Stimulated activated CD4-positive, alpha-beta T cell treated with anti-CD3 and anti-CD28 coated beads, Interleukin-1b, Interleukin-23, amount 100 ng/mL, for 1 hour (primary cell): ENCODE measurements at places on chromosomes 7 and 10.

- no peak for DNase-seq
These were observed 223.2 kb upstream of the LRRN3 start for GRCh38 chr7:110867771-110868170.

- DNase-seq, result no peak
These were observed 48.8 kb downstream of the DNAJC1 start for GRCh38 chr10:21954690-21955089.

DNA sequence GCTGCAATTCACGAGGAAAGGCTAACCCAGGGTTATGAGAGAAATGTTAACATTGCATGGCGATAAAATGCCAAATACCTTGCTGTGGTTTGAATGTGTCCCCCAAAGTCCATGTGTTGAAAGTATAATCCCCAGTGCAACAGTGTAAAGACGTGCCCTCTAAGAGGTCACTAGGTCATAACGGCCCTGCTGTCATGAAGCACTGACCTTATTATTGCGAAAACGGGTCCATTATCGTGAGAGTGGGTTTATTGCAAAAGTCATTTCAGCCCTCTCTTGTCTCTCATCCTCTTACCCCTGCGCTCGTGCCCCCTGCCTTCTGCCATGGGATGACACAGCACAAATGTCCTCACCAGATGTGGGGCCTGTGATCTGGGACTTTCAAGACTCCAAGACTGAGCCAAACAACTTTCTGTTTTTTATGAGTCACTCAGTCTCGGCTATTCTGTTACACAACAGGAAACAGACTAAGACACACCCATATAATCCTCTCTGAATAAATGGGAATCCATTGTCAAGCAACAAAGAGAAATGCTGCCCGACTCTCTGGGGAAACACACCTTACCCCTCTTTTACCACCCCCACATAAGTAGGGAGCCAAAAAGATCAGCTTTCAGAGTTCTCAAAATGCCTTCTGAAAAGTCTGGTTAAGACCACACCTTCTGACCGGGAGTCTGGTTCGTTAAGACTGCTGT lies 73.1 kb upstream of the UCN3 start:
- DNase-seq, result no peak

GRCh38 chr10:123721441-123722049 lies 55.4 kb downstream of the GPR26 start:
- DNase-seq, result no peak

- no peak for DNase-seq
These were observed 38.0 kb downstream of the LHFPL3 start for GRCh38 chr7:104366390-104366789.

GRCh38 chr10:60827791-60828488 lies 49.7 kb downstream of the CDK1 start:
- DNase-seq, result no peak

DNA sequence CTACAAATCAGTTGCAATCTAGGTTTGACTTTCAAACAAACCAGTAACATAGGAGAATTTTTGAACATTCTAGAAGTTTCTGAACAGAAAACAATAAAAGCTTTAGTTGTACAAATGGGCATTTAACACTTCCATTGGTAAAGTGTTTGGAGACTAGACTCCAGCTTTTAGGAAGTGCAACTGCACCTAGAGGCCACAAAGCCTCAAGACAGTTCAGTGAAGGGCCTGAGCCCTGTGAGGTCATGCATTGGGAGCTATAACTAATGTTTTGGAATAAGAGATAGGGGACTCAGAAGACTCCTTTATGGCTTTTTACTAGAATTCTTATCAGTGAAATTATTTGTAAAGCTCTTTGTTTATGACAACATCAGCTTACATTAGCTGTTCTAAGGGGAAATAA lies 3.0 kb upstream of the EPHB6 start:
- DNase-seq, result no peak
